ENCODE measurements at places on chromosomes 7 and 10.

- DNase-seq, result no peak
Observed at GRCh38 chr7:20350518-20350951, 19.8 kb downstream of the ITGB8 start.

DNA sequence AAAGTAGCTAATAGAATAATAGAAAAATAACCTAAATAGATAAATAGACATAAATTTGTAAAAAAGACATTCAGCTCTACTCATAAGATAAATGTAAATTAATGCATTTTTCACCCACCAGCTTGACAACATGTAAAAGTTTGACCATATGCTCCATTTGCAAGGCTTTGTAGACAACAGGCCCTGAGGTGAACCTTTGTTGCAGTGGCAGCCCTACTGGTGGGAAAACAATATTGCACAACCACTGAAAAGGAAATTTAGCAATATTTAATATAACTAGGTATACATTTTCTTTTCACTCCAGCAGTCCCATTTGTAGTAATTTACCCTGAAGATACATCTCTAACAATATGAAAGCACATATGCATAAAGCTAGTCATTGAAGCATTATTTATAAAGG lies 39.0 kb upstream of the ADRA2A start:
- no peak for DNase-seq

GRCh38 chr7:8082762-8083161 lies 114.2 kb downstream of the GLCCI1 start:
- no peak for DNase-seq

DNA sequence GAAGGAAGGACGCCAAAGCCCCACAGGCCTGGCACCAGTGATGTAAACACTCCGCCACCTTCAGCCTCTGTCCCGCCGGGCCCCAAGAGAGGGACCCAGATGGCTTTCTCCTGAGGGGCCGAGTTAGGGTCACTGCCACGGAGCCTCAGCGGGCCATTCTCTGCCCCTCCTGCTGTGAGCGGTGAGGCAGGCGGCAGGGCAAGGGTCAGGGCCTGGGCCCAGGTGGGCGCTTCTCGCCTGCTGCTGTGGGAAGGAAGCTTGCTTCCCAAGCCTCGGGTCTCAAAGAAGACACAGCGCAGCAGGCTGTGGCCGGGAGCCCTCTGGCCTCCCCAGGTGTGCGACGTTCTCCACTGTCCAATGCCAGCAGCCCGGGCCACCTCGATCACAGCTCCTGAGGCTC lies 84.8 kb downstream of the PROSER2 start:
- no peak for DNase-seq

- DNase-seq, result no peak
Observed at GRCh38 chr10:97858001-97858439, 8.4 kb downstream of the GOLGA7B start.

- no peak for DNase-seq
Observed at GRCh38 chr7:92590711-92591310, 621 bp upstream of the FAM133B start.

DNA sequence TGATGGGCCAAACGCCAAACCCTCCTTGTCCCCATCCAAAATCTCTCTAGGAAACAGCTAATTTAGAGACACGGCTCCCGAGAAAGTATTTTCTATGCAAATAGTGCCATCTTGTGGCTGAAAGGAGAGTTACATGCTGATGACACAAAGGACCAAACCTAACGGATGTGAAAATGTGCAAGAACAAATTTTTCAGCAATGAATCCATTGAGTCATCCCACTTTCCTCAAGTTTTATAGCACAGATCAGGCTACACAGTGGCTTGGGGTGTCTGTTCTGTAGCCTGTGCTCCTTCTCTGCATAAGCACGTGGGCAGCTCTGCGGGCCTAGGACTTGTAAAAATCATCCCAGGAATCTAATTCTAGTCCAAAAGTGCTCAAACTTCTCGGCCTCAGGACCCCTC lies 154.8 kb upstream of the PRR15 start:
- DNase-seq, result no peak

- DNase-seq, result no peak
Observed at GRCh38 chr10:114810926-114811325, 10.7 kb upstream of the FHIP2A start.

DNA sequence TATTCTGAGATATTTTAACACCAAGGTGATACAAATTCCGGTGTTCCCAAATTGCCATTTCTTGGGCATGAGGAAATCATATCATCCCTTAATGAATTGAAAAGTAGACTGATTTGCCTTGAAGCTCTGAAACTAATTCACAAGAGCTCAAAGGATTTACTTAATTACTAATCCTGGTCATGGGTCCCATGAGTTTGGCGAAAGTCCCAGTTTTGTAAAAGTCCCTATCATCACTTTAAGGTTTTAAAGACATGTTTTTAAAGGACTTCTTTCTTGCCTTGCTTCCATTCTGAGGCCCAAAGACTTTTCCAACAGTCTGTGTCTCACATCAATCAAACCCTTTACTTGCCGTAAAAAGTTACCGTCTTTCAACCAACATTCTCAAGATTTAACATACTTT lies 377.9 kb downstream of the DNAJB9 start:
- no peak for DNase-seq

GRCh38 chr10:130737621-130738020 lies 573.9 kb downstream of the TCERG1L start:
- DNase-seq, result no peak

DNA sequence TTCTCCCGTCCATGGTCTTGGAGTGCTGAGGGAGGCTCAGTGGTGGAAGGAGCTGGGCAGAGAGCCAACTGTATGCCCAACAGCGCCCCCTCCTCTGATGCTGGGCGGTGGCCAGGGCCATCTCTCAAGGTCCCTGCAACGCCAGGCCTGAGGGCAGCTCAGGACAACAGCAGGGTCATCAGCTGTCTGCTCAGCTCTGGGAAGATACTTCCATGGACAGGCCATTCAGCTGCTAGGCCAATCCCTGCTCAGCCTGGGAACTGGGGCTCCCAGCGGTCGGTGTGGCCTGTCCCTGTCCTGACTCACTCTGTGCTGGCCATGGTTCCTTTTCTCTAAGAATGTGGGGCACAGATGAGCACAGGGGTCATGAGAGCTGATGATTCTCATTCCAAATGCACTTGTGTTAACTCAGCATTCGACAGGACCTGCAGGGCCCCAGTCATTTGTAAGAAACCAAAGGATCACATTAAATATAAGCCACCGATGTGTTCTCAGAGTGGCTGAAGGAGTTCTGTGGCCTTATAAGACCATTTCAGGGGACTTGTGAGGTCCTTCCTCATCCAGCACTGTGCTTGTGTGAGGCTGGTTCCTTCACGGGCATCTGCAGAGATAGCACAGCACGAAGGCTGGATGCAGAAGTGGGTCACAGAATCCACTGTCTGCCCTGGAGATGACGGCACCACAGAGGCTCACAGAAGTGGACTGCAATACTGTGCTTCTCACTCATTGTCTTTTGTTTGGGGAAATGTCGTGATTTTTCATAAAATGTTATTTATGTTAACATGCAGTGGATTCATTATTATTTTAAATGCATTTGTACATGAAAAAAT lies 73.0 kb downstream of the ADCY1 start:
- no peak for DNase-seq
